Fibroblast of skin of left biceps (primary cell): ENCODE measurements at places on chromosomes 2 and 18.

DNA sequence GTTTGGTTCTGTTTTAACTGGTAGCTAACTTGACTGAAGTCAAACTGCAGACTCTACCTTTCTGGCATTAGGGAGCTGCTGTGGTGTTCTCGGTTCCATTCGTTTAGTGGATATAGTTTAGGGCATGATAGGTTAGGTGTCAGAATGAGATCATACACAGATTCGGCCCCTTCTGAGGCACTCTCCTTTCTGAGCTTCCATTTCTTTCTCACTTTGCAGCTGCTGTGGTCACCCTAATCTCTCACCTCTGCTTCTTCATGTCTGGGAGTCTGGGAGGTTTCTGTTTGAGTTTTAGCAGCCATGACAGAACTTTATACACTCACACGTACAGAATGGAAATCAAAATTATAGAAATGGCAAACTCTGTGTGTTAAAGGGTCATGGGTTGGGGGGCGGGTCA lies 122.8 kb downstream of the ATP9B start:
- DNase-seq: no peak

GRCh38 chr2:16020389-16021008 lies 80.1 kb downstream of the MYCN start:
- DNase-seq: no peak

GRCh38 chr2:238106698-238107524 lies 6.8 kb downstream of the ESPNL start:
- no peak for DNase-seq

- no peak for DNase-seq
These were observed 3.7 kb upstream of the MFSD6 start for GRCh38 chr2:190404487-190404886.

- no peak for DNase-seq
These were observed 16.6 kb upstream of the B4GALT6 start for GRCh38 chr18:31700990-31701389.
